ENCODE measurements at places on chromosomes 13 and 19.

DNA sequence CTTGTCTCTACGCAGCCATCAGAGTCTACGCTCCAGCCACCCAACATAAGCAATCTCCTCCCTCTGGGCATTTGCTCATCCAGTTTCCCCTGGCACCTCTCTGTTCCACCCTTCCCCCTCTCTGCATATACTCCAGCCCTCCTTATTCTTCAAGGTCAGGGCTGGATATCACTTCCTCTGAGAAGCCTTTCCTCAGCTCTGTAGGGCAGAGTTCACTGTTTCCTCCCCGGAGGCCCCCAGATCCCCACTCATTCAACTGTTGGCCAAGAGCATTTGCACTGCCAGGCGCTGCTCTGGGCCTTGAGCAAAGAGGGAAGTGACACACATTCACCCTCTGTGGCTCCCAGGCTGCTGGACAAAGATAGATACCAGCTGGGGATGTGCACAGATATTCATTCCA, 3.3 kb downstream of the FCGRT start:
- DNase-seq, result no peak

DNA sequence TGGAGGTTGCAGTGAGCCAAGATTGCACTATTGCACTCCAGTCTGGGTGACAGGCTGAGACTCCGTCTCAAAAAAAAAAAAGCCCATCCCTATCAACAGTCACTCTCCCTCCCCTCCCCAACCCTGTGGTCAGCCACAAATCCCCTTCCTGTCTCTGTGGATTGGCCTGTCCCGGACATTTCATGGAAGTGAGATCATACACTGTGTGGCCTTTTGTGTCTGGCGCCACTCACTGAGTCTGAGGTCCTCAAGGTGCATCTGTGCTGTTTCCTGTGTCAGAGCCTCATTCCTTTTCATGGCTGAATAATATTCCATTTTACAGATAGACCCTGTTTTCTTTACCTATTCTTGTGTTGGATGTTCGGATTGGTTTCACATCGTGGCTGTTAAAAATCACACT, 149.5 kb downstream of the PTPRS start:
- DNase-seq, result no peak

DNA sequence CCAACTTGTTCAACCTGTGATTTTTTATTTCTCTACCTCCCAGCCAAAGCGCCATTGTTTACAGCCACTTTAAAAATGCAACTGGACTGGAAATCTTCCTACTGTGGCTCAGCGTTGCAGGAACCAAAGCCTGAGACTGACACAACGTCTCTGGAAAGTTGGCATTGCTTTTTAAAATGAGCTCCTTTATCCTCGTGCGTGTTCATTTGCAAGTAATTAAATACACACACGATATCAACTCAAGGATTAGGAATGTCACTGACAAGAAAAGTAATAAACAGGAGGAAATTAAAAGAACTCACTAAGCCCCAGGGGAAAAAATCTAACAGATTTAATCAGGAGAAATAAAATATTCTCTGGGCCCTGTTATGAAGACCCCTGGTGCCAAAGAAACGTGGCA, 184.6 kb upstream of the IRS2 start:
- DNase-seq, result no peak

DNA sequence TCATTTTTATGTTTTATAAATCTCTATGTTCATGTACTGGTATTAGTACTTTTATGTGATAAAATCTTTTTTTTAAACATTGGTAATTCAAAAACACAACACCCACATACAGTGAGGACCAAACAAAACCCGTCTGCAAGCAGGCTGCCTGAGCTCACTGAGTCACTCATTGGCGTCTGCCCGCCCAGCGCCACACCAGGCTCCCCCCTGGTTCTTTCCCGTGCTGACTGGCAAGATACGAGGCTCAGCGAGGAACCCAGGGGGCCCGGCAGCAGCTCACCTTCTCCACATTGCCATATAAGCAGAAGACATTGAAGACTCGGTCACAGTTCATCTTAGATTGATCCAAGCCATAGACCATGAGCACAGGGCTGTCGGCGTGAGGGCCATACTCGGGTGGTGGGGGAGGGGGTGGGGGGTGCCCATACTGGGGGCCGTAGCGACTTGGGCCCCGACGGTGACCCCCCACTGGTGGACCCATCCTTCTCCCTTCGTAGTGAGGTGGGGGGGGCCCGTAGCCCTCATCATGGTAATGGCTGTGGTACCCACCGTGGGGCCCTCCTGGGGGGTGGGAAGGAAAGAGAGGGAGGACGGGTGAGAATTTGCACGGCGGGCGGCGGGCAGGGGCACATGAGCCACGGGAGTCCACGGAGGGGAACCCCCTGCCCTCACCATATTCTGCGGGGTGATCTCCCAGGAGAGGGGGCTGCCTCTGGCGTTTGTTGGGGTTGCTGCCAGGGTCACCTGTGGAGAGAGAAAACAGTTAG, 8.4 kb upstream of the ECH1 start:
- no peak for DNase-seq

- no peak for DNase-seq
Measured at GRCh38 chr19:19444681-19445155, 39.2 kb downstream of the GATAD2A start.

DNA sequence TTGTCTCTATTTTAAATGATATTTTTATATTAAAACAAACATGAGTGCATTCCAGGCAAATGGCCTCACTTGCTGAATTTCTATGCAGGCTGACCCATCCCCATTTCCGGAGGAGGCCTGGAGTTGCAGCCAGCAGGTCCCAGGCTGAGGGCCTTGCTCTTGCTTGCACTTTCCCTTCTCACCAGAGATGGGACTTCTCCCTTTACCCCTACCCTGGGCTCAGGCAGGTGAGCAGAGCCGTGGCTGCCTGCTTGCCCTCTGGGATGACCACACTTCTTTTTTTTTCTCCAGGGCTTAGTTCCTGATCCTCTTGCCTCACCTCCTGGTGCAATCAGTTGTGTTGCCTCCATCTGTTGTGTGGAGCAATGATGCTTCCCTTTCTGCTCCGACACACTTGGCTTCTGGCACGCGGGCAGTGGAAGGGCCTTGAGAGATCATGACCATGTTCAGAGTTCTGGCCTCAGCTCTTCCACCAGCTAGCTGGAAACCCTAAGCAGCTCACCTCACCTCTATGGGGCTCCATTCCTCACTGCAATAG, 11.1 kb upstream of the OLFM4 start:
- no peak for DNase-seq

DNA sequence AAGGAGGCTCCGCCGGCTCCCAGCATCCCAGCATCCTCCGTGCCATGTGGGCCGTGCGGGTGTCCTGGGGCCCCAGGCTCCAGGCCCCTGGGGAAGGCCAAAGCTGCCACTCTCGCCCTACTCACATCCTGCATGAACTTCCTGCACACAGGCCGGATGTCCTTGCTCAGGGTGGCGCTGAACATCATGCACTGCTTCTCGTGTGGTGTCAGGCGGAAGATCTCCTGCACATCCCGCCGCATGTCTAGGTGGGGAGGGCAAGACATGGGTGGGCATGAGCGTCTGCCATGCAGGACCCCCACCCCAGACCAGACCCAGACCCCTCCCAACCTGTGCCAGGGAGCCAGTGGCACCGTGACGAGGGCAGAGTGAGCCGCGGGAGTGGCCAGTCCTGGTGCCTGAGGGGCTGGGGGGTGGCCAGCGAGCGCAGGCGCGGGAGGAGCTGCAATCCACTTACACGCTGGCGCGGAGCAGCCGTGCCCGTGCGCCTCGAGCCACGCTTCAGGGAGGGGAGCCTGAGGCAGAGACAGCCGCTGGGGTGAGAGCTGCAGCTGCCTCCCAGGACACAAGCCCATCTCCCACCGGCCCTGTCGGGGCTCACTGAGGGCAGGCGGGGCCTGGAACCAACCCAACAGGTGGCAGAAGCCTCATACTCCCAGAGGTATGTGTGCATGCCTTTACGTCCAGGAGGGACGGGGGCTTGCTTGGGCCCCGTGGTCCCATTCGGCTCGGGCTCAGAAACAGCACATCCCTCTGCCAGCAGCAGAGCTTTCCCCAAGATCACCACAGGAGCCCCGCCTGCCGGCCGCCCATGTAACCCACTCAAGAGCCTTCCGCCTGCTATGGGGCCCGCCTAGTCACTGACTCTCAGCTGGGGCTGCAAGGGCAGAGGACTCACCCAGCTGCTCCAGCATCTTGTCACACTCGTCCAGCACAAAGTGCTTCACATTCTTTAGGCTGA, 8.8 kb downstream of the DDX39A start:
- no peak for DNase-seq

DNA sequence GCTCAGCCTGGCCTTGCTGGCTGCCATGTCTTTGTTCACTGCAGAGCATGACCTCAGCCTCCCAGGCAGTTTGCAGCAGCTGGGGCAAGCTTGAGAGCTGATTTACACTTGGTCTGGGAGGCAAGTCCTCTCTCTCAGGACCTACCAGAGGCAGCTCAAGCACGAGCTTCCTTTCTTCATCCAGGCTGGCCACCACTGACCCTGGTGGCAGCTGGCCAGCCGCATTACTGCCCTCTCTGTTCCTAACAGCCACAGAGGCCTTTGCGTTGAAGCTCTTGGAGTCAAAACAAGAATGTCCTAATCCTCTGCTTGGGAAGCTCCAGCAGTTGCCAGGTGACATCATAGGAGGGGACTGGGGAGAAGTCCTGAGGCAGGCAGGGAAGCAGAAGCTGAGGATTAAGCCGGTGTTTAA, 85.7 kb downstream of the NUFIP1 start:
- DNase-seq, result no peak

- no peak for DNase-seq
Measured at GRCh38 chr13:65057986-65058385, 2172.2 kb downstream of the PCDH9 start.

GRCh38 chr19:39335168-39335548, 685 bp downstream of the GMFG start:
- DNase-seq, result no peak

DNA sequence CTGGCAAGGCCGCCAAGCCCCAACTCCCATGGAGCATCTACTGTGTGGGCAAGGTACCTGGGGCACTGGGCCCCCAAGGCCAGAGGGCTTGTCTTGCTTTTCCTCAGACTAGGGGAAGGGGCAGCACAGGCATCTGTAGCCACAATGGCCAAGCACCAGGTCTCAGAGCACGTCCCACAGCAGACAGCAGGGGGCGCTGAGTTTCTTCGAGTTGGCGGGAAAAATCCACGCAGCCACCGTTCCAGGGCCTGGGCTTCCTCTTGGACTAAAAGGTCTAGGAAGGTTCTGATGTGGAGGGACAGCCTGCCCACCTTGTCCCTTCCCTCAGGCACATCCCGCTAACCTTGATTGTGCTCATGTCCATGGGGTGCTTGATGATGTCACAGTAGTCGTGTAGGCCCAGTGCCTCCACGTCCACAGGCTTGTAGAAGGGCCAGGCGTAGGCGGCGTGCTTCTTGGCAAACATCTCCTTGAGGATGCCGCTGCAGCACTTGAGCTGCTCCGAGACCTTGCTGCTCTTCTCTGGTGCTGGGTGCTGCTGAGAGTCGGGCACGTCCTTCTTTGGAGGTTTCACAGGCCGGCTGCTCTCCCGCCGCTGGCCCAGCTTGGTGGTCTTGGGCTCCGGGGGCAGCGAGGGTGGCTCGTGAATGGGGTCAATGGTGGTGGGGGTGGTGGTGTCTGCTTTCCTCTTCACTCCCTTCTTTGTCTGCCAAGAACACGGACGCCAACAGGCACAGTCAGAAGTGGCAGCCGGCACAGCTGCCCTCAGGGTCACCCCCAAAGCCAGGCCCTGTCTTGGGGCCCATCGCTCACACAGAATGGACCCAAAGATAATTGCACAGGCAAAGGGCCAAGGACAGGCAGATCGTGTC, 32.0 kb upstream of the EPHX3 start:
- peak; percentile 68 for DNase-seq

DNA sequence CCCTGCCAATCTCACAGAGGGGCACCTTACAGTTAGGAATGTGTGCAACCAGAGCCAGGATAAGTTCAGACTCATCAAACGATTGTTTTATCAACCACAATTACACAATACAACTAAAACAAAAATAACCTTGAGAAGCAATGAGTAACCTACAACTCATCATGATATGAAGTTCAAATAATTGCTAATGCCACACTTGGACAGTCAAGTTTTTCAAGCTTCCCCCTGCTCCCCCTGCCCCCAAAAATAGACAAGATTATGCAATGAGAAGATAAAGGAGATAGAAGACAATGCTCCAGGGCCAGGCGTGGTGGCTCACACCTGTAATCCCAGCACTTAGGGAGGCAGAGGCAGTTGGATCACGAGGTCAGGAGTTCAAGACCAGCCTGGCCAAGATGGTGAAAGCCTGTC, 13.6 kb upstream of the KPNA3 start:
- no peak for DNase-seq

DNA sequence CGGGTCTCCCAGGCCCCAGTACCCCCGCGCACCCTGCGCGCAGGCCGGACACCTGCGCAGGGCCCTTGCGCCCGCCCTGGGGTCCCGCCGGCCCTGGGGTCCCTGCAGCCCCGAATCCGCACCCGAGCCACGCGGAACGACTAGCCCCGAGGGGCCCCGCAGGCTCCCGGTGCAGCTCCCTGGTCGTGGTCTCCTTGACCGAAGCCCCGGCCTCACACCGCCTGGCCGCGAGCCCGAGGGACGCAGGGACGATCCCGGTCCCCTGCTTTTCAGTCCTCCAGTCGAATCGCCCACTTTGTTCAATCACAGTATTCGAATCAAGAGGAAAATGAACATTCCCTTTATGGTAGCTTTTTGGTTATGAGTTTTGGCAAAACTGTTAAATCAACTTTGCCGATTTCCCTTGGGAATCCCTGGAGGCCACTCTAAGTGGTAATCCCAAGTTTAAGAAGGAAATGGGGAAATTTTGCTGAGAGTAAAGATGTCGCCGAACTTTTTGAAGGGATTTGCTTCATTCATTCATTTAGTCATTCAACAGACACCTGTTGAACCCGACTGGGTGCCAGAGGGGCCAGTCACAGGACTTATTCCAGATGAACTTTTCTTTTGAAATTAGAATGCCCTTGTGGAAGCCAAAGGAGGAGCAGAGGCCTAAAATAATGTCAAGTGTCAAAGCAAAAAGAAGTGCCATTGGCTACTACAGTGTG, 75.0 kb downstream of the ZIC5 start:
- no peak for DNase-seq

- DNase-seq, result no peak
Measured at GRCh38 chr19:5826531-5827341, 12.8 kb downstream of the FUT6 start.

GRCh38 chr13:108426893-108427292, 157.4 kb downstream of the TNFSF13B start:
- no peak for DNase-seq

All from activated T-cell treated with anti-CD3 and anti-CD28 coated beads for 24 hours (primary cell).